ENCODE measurements at places on chromosomes 6 and 20.

GRCh38 chr6:14969126-14969525 lies 276.7 kb upstream of the JARID2 start:
- no peak for DNase-seq

- DNase-seq, result peak; percentile 52
Measured at GRCh38 chr6:31010393-31011060, at the start of gene MUC22. TSS of gene MUC22 (plus strand) at chr6:31010474. CDS start at chr6:31010707, 233 bp downstream.

DNA sequence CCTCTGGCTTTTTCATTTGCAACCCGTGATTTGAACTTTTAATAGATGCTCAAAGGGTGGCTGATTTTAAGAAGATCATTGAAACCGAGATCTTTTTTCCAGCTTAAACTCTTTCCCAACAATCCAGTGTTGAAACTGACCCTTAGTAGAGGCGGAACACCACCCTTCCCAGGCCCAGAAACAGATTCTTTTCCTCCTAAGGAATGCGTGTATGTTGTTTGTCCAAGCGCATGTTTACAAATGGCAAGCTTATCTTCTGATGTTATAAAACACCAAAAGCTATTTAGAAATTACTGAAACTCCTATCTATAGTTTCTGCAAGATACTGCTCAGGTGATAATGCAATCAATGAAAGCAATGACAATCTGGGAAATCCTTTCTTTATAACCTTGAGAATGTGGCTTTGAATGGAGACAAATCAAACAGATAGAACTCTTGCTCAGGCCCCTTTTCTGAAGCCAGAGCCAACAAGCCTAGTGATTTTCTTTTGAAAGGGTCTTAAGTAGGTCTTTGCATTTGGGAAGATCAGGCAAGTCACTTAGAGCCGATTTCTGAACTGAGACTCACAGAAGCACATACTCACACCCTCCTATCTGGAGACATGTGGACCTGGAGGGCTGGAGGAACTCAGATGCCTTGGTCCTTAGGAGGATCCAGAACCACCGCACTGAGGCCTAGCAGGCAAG lies 9.1 kb downstream of the BANF2 start:
- DNase-seq, result no peak

- no peak for DNase-seq
Measured at GRCh38 chr20:37867289-37868195, 35.4 kb upstream of the VSTM2L start.

DNA sequence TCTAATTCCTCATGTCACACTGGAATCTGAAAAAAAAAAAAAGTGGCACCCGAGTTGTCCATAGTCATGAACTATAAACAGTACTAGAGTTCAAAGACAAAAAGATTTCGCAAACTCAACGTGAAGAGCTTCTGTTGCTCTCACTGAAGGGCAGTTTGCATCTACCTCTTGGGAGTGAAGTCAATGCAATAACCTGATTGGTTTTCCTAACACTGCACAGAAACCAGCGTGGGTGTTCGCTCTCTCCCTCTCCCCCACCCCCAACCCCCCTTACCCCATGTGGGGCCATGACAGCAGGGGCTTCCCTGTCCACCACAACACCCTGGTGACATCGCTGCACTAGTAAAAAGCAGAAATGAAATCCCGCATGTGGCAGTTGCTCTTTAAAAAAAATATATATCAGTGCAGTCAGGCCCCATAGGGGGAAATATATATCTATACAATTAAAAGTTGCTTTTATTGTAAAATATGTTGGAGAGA lies 66.9 kb downstream of the GMPR start:
- peak; percentile 67 for DNase-seq

- DNase-seq, result no peak
Measured at GRCh38 chr20:35039846-35040489, 52.6 kb downstream of the TRPC4AP start.

DNA sequence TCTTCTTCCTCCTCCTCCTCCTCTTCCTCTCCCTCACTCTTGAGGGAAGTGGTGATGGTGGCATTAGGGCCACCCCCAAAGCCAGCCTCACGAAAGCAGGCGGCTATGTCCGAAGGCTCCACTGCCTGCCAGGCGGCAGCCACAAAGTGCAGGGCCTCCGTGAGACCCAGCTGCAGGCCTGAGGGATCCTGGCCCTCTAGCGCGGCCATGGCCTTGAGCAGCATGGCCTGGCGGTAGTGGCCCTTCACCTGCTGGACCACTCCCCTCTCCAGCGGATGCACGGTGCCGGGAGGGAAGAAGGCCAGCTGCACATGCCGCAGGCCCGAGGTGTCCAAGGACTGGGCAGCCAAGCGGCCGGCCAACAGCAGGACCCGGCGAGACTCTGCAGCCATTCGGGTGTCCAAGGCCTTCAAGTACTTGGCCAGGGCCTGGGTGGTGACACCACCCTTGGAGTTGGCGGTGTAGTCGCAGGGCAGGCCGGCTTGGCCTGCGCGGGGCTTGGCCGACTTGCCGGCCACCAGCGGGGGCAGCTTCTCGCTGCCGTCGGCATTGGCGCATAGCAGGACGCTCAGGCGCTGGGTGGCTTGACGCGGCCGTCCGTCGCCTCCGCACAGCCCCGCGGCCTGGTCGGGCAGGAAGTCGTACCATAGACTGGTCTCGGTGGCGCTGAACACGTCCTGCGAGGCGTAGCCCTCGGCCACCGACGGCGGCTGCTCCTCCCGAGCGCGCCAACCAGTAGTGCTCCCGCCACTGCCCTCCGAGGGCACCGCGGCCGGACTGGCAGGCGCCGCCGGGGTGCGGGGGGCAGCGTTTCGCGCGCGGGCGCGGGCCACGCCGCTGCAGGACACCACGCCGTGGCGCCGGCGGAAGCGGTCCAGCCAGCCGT lies 1.1 kb downstream of the CENPB start:
- no peak for DNase-seq

GRCh38 chr6:12051861-12052368 lies 39.8 kb downstream of the HIVEP1 start:
- peak; percentile 94 for DNase-seq

DNA sequence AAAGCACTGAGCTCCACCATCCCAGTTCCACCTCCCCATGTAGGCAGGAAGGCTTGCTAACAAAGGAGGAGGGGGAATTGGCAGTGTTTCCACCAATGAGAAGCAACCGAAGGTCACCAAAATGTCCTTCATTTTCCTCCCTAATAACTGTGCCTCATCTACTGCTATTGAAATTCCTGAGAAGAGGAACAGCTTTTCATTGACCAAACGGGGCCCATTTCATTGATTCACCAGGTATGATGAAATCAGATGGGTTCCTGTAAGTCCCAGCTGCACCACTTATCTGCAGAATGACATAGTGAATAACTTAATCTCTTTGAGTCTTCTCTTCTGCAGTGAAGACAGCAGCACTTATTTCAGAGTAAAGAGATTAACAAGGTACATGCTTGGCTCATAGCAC lies 17.3 kb downstream of the TREM1 start:
- DNase-seq, result no peak

GRCh38 chr6:154672086-154672485 lies 61.1 kb upstream of the SCAF8 start:
- no peak for DNase-seq

GRCh38 chr6:170080169-170080827 lies 210.6 kb downstream of the DLL1 start:
- DNase-seq, result no peak

DNA sequence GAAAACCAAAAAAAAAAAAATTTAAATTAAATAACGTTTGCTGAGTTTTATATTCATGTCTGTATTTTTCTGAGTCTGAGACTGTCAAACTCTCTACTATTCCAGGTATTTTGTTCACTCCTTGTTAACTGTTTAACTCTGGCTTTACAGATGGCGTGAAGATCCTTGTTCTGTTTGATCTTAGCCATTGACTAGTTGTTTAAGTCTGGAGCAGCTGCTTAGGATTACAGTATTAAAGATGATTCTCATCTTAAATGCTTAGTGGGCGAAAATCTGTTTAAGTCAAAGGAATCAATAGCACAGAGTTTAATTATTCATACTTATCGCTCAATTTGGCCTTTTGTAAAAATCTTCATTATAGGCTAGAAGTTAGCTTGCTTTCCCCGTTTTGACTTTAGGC lies 2.4 kb downstream of the PHACTR2 start:
- no peak for DNase-seq

GRCh38 chr6:11766043-11766442 lies 12.6 kb downstream of the ADTRP start:
- no peak for DNase-seq

- no peak for DNase-seq
Measured at GRCh38 chr6:150029749-150030148, 4.4 kb upstream of the RAET1L start.

DNA sequence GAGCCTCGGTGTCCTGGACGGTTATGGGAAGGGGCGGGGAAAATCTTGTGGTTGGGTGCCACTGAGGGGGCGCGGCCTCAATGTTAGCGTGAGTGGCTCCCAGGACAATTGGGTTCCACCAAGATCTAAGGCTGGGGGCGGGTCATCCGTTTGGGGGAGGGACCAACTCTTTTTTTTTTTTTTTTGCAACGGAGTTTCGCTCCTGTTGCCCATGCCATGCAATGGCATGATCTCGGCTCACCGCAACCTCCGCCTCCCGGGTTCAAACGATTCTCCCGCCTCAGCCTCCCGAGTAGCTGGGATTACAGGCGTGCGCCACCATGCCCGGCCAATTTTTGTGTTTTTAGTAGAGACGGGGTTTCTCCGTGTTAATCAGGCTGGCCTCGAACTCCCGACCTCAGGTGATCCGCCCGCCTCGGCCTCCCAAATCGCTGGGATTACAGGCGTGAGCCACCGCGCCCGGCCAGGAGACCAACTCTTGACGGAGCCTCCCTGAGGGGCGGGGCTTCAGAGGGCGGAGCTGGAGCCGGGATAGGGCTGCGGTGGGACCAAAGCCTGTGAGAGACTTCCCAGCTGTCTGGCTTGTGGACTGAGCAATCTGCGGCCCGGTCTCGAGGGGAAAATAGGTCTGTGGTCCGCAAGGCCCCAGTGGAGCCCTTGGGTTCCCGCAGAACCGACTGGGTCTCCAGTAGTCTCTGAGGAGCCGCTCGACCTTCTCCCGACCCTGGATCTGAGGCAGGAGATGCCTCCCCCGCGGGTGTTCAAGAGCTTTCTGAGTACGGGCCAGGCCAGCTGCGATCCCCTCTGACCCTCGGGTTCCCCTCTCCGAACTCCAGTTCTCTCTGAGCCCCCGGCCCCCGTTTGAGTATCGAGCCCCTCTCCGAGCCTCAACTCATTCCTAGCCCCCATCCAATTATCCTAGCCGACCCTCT lies 1.1 kb downstream of the SPAG4 start:
- peak; percentile 59 for DNase-seq

- no peak for DNase-seq
Measured at GRCh38 chr20:35988910-35989463, 20.6 kb downstream of the CNBD2 start.

GRCh38 chr6:53852805-53853204 lies 58.0 kb downstream of the LRRC1 start:
- DNase-seq, result no peak

- peak; percentile 97 for DNase-seq
Measured at GRCh38 chr20:309841-310644, 12.7 kb downstream of the ZCCHC3 start.

GRCh38 chr20:20375862-20376261 lies 8.0 kb downstream of the INSM1 start:
- no peak for DNase-seq

DNA sequence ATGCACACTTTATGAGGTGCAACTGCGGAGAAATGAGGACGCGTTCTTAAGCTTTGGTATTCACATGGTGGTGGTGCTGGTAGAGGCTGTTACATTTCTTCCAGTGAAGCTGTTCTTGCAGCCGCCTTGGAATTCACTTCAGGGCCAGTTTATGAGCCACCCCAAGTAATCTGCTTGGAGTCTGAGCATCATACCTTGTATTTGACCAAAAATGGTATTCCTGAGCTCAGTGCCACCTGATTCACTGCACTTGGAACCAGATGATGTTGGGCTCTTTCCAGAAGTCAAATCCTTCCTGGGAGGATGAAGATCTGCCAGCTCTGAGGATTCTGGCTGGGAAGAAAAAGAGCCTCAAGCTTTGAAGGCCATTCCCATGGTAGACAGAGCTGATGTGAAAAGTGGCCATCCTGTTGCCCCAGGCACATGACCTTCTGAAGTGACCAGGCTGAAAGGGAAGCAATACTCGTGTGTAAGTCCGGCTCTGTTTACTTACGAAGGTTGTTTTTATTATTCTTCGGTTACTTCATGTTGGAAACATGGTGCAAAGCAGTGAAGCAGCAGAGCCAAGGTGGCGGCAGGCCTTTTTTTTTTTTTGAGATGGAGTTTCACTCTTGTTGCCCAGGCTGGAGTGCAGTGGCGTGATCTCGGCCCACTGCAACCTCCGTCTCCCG lies 7.7 kb downstream of the MANBAL start:
- no peak for DNase-seq

Measured in common myeloid progenitor, CD34-positive (primary cell).